ENCODE measurements at places on chromosomes 1 and 21.

- DNase-seq: no peak
Measured at GRCh38 chr1:43882763-43883162, 50.8 kb upstream of the ARTN start.

DNA sequence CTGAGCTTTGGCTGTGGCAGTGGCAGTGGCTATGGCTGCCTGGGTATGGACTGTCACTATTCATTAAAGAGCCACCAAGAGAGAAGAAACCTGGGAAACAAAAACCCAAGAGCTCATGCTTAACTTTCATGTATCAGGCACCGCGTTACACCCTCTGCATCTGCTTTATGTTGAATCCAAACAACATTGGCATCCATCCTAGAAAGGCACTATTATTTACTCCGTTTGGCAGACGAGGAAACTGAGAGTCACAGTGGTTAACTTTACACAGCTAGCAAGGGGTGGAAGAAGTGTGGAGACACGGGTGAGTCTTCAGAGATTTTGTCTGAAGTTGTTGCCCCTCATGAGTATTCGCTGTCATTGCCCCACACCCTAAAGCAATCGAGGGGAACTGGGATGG lies 63.8 kb downstream of the PLXNA2 start:
- no peak for DNase-seq

DNA sequence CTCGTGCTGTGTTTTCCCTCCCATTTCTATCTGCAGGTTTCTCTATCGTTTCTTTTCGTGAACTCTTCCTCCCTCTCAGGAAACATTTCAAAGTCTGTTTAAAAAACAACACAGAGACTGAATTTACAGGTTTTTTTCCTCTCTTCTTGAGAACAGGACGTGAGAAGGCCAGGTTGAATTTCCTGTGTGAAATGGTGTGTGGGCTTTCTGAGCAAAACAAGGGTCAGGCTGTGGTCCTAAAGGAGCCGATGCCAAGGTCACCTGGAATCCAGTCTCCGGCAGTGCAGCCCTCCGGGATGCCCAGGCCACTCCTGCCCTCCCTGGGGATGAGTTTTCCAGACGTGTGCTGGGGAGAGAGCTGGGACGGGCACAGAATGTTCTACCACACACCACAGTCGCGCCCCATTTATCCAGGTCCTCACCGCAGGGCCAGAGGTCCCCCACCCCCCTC lies 62.7 kb upstream of the RUNX3 start:
- DNase-seq: no peak

DNA sequence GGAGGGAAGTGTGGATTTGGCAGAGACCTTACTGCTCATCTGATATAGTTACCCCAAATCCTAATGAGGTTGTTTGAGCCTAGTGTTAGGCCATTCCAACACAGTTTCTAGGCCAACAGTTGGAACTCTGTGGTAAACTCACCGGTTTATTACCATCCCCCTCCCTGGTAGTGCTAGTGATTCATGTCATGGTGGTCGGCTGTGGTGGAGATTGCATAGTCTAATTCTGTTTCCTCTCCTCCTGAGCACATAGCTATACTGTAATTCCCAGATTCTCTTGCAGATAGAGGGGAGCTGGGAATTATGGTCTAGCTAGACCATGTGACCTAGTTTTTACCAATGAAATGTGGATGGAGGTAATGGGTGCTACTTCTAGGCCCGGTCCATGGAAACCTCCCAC lies 123.7 kb upstream of the KIF26B start:
- peak; percentile 41 for DNase-seq

- no peak for DNase-seq
Measured at GRCh38 chr1:76284842-76285241, 210.3 kb downstream of the ST6GALNAC3 start.

- DNase-seq: no peak
Measured at GRCh38 chr1:19535214-19535613, 49.9 kb upstream of the CAPZB start.

GRCh38 chr1:2306151-2306978 lies 78.2 kb downstream of the SKI start:
- no peak for DNase-seq

DNA sequence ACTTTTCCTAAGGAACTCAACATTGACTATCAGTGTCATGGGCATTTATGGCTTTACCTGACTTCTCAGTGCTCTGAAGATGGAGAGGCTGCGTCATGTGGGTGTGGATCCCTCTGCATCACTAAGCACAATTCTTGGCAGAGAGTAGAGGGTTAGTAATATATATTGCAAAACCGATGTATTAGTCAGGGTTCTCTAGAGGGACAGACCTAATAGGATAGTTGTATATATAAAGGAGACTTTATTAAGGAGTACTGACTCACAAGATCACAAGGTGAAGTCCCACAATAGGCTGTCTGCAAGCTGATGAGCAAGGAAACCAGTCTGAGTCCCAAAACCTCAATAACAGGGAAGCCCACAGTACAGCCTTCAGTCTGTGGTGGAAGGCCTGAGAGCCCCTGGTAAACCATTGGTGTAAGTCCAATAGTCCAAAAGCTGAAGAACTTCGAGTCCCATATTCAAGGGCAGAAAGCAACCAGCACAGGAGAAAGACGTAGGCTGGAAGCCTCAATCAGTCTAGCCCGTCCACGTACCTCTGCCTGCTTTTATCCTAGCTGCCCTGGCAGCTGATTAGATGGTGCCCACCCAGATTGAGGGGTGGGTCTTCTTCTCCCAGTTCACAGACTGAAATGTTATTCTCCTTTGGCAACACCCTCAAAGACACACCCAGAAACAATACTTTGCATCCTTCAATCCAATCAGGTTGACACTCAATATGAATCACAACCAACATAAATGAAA lies 159.7 kb upstream of the NRIP1 start:
- DNase-seq: no peak

- DNase-seq: peak; percentile 53
Measured at GRCh38 chr1:62175568-62176179, 19.0 kb upstream of the L1TD1 start.

DNA sequence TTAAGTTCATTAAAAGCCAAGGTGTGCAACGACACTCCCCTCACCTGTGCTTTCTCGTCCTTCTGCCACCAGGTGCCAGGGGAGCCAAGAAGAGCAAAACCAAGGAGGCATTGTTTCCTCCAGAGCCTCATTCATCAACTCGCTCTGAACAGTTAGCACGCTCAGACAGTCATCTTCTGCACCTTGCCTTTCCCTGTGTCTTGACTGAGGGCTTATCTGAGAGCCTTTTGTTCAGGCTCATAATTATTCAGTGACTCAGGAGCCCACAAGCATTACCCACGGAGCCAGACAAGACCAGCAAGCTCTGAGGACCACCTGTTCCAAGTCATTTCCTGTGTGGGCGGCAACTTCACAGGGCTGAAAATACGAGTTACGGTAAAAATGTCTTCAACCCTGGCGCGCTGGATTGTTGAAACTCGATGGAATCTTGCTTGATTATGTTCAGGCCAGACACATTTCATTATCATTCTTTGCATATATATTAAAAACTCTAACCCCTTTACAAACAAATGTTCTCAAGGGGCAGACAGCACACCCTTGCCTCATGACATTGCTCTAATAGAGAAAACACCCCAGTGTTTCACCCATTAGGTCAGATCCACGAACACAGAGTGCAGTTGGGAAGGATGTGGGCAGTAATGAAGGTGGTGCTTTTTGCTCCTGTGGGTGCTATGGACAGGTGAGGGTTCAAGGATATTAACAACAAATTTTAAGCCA lies 89.7 kb upstream of the RUNX1 start:
- DNase-seq: peak; percentile 15

- peak; percentile 98 for DNase-seq
Measured at GRCh38 chr1:86774305-86775295, 70.2 kb downstream of the SH3GLB1 start.

- no peak for DNase-seq
Measured at GRCh38 chr1:86582161-86582560, 35.3 kb downstream of the CLCA4 start.

Data from NB4 (cell line).